ENCODE measurements at places on chromosomes 3 and 15.

DNA sequence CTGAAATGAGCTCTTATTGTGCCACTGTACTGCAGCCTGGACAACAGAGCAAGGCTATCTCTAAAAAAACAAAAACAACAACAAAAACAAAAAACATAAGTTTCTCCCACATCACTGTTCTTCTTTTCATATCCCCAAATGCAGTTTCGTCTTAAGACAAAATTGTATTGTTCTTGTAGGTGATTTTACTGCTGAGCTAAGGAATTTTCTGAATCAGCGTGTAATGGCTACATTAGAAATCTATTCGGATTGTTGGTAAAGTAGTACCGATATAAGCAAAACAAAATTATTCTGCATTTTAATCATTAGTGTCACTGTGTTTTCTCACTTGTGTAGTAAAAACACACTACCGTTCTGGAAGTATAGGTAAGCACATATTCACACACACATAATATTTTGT lies 512.5 kb downstream of the ROBO1 start:
- no peak for DNase-seq

DNA sequence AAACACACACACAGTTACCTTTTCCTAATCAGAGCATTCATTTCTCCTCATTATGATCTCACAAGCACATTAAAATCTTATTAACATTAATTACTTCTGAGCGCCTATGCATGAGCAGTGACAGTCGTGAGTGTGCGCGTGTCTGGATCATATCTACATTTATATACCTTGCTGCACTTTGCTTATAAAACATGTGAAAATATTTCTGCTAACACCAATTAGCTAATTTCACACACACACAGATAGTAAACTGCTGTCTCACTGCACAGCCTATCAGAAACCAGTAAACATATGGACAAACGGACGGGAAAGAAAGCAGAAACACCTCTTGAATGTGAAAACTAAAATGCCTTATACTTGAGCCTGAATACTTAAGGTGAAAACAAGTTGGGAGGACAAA lies 64.8 kb downstream of the ZBTB20 start:
- no peak for DNase-seq

- DNase-seq, result no peak
These were observed 63.6 kb downstream of the MDFIC2 start for GRCh38 chr3:70248856-70249255.

GRCh38 chr3:123163141-123163540 lies 38.6 kb upstream of the SEC22A start:
- no peak for DNase-seq

DNA sequence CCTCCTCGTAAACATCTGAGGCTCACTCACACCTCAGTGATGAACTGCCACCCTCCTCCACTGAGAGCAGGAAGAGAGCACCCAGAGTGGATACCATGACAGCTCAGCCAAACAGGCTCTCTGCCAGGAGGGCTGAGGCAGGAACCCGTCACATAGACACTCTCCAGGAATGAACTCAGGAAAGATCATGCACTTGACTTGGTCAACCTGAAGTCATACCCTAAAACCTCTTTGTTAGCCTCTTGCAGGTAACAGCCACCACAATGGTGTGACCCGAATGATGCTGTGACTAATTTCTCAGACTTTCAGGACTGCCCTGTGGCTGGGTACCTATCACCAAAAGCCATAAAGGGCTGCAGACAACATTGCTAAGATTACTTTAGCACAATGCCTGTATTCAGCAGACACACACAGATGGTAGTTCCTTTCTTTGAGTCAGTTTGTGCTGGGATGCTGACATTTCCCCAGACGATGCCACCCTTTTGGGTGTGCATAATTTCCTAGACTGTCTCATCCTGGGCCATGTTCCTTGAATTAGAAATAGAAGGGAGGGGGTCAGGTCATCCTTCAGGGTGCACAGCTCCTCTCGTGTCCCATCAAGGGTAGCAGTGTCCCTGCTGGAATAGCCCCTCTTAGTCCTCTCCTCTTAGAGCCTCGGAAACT lies 30.3 kb downstream of the CX3CR1 start:
- DNase-seq, result no peak

DNA sequence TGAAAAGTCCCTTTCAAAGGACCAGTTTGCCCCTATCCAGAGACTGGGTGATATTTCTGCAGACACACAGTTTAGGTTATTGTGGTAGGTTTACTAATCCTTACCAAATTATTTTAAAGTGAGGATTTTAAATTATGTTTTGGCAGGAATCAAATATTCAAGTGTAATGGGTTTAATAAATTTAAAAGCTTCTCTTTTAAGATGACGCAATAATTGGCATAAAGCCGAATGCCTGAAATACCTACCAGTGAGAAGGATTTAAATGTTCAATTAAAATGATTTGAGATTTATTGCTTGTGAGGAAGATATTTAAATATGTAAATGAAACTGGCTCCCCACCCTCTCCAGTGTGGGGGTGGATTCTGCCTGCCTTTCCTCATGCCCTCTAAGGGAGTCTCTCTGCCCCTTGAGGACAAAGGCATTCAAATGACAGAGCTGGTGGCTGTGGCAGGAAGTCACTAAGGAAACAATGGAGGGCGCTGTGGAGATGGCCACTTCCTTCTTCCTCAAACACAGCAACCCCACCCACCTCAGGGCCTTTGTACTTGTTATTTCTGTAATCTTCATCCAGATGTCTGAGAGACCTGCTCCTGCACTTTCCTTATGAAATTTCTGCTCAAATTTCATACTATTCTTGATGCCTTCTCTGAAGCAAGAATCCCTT lies 131.7 kb downstream of the TNIK start:
- DNase-seq, result no peak

DNA sequence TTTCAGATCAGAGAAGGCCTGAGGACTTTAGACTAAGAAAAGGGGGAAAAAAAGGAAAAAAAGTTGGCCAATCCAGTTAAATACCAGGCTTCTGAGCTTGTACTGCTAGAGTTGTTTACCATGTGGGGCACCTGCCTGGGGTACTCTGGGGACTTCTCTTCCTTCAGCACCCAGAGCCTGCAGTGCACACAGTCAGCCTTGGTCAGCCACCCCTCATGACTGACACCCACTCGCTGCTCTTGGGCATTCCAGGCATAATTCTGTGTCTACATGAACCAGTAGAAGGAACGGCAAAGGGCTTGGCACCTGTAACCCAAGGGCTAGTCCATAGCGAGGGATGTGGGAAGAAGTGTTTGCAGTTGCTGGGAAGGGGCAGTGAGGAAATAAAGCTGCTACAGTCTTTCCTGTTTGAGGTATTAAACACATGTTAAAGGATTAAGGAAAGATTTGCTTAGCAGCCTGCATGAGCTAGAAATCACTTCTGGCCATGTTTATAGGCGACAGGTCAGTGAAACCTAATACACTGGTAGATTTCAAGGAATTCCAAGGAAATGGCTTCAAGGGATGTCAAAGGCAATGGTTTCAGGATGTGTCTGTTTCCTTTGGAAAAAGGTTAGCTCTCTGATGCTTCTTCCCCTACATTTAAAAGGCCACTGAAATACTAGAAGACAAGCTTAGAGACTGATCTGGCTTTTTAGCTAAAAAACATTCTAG lies 232.5 kb downstream of the CHST2 start:
- DNase-seq, result no peak

DNA sequence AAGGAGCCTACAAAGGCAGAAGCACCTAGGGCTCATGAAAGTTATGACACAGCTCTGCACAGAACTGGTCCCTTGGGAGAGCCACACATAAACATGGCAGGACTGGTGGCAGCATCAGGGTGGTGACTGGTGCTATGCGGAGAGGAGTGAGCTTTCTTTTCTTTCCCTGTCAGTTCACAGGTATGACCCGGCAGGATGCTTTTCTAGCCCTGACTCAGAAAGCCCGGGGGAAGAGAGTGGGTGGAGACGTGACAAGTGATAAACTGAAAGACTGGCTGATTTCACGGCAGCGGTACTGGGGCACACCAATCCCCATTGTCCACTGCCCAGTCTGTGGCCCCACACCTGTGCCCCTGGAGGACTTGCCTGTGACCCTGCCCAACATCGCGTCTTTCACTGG lies 103.0 kb downstream of the LARS2 start:
- no peak for DNase-seq

DNA sequence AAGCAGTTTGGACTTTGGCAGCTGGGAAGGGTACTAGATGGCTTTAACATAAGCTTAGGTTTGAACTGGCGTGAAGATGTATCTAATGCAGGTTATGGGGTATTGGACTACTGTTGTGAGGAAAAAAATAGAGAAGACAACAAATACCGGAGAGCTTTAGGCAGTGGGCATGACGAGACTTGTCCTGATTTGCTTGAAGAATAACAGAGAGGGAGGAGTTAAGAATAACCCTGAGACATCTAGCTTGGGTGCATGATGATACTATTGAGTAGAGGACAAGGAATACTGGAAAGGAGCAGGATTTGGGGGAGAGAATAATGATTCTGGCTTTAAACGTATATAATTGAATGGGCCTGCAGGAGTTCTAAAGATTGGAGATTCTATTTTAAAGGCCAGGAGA lies 249.5 kb upstream of the AZI2 start:
- no peak for DNase-seq

DNA sequence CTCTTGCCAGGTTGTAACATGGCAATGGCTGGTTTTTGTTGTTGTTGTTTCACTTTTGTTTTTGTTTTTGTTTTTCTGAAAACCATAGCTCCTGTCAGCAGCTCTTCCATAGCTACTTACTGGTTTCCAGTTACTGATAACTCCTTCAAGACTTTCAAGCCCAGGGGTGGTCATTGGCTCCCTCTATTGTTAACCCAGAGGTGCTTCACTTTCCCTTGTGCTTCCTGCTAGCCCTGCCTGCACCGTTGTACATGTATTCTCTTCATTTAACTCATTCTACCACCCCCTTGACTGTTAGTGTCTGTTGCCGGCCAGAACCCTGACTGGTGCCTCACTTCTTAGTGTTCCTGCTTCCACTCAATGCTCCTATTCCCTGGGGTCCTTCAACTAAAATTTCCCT lies 4.2 kb upstream of the TRAT1 start:
- no peak for DNase-seq

DNA sequence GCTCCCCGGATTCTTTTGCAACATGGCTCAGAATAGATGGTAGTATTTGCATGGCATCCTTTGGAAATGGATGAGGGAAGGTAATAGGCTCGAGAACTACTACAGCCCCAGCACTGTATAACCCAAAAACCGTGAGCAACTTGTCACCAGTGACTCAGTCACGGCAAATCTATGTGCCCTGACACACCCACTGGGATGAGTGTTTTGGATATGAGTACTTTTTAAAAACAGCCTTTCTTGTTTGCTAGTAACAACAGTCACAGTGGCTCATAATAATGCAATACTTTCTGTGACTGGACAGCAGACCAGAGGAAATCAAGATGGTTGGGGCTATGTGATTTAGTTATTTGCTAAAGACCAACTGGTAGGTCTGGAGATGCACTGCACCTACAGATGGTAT lies 299.6 kb downstream of the ULK4 start:
- no peak for DNase-seq

DNA sequence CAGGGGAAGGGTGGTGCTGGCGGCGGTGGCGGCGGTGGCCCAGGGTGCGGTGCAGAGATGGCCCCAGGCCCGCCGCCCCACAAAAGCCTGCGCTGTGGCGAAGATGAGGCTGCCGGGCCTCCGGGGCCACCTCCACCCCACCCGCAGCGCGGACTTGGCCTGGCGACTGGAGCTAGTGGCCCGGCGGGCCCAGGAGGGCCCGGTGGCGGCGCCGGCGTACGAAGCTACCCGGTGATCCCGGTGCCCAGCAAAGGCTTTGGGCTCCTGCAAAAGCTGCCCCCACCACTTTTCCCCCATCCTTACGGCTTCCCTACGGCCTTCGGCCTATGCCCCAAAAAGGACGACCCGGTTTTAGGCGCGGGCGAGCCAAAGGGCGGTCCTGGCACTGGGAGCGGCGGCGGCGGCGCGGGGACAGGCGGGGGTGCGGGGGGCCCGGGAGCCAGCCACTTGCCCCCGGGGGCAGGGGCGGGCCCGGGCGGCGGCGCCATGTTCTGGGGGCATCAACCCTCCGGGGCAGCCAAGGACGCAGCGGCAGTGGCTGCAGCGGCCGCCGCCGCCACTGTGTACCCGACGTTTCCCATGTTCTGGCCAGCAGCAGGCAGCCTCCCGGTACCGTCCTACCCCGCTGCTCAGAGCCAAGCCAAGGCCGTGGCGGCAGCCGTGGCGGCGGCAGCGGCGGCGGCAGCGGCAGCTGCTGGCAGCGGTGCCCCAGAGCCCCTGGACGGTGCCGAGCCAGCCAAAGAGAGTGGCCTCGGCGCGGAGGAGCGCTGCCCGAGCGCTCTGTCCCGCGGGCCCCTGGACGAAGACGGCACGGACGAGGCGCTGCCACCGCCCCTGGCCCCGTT lies 1.6 kb downstream of the SKOR1 start:
- DNase-seq, result no peak

DNA sequence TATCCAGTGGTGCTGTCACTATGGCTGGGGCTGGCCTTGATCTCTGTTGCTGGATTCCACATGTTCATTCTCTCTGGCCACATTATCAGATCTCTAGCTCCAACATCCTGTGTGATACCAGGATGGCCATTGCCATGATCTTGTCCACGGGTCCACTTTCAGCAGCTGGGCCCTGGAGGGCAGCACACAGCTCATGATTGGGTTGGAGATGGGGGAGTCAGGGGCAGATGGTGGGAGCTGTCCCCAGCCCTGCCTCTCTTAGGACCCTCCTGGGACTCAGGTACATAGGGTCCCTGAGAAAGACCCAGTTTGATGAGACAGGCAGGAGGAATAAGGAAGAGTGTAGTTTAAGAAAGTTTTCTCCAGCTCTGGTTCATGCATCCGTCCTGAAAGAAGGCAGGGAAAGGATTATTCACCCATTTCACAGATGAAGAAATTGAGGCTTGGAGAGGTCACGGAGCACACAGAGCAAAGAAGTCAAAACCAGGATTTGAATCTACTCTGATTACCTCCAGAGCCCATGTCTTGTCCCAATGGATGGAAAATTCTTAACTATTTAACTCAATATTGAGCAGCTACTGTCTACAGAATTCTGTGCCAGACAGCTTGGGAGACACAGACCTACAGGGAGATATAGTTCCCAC lies 100.5 kb downstream of the LINGO1 start:
- no peak for DNase-seq

GRCh38 chr15:41401904-41402267 lies 410 bp downstream of the NDUFAF1 start:
- DNase-seq, result no peak

DNA sequence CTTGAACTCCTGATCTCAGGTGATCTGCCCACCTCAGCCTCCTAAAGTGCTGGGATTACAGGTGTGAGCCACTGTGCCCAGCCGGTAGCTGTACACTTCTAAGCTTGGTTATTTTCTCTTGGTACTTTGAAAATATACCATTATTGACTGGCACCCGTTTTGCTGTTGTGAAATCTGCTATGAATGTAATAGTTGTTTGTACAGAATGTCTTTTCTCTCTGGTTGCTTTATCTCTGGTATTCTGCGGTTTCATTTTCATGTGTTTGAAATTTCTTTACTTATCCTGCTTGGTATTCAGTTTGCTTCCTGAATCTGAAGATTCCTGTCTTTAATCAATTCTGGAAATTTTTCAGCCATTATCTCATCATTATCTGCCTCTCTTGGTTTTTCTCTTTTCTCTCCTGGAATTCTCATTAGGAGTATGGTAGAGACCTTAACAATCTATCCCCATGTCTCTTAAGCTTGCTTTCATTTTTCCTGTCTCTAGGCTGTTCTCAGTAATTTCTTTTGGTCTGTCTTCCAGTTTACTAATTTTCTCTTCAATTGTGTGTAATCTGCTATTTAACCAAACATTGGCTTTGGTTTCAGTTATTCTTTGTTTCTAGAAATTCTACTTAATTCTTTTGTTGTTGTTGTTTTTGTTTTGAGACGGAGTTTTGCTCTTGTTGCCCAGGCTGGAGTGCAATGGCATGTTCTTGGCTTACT lies 2.8 kb upstream of the PAK2 start:
- DNase-seq, result no peak

GRCh38 chr3:73270839-73271483 lies 209.5 kb downstream of the EBLN2 start:
- no peak for DNase-seq

GRCh38 chr3:139261754-139262586 lies 81.8 kb upstream of the MRPS22 start:
- DNase-seq, result no peak
